Renal cortical epithelial cell (primary cell): ENCODE measurements at places on chromosomes 3 and 15. TPM values are rescaled to one million over a fixed set of nuclear protein-coding genes. Genes with fewer than 3 reads are reported as not detected.

The BNC1 gene
- total RNA-seq = 18.4 and 26.7 TPM in 2 replicates

- no peak for DNase-seq
Measured at GRCh38 chr3:17941766-17942165, 199.3 kb upstream of the TBC1D5 start.

DNA sequence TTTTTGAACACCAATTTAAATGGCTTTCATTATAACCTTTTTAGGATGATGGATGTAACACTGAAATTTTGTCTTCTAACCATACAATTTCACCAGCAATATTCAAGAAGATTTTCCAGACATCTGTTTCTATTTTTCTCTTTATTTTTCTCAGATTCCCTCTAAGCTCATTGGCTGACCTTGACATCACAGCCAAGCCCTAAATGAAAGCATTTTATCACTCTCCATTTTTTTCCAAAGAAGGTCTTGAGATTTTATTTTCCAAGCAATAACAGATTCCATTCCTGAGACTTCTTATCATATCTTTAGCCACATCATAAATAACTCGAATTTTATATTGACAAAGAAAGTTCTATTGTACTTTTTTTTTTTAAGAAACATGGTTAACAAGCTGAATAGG lies 392.6 kb upstream of the THBS1 start:
- no peak for DNase-seq

The GPR15 gene
- total RNA-seq = not detected in 2 replicates

DNA sequence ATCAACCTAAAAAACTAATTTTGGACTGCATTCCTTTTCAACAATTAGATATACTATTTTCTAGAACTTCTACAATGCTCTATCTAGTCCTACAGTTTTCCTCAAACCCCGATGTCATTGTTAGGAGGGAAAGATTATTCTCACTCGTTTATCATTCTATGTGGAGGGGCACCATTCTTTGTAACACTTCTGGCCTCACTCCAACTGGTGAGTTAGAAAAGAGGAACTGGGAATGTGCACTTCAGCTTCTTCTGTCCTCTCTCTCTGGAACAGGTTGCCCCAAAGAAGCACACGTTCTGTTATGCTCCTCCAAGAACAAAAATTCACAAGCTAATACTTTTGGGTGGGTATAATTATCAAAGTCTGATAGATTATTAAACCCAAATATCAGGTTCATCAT lies 137.9 kb downstream of the UACA start:
- DNase-seq = no peak

The GOLGA6L9 gene
- total RNA-seq = 0.69 and 4.6 TPM in 2 replicates

The CLDN16 gene
- 30.2 and 41.8 TPM in 2 replicates for total RNA-seq

DNA sequence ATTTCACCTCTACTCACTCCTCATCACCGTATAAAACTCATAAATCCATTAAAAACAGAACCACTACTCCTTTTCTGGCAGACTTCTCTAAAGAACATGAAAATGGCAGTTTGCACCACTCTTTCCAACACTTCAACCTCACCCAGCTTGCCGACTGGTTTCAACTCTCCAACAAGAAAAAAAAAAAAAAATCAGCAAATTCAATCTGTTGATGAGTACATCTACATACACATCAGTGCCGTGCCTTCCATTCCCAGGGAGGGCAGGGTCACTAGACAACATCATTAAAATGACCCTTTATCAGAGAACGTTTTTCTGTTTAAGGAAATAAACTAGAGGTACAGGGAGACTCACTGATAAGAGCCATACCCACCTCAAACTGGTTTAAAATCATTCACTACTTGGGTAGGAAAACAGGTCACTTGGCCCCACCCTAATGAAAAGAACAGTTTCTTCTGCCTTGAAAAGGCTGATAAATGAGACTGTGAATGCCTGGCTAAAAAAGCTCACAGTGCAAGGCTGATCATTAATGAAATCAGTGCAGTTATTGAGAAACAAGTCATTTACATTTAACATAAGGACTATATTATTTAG lies 6.0 kb downstream of the ANXA2 start:
- no peak for DNase-seq

DNA sequence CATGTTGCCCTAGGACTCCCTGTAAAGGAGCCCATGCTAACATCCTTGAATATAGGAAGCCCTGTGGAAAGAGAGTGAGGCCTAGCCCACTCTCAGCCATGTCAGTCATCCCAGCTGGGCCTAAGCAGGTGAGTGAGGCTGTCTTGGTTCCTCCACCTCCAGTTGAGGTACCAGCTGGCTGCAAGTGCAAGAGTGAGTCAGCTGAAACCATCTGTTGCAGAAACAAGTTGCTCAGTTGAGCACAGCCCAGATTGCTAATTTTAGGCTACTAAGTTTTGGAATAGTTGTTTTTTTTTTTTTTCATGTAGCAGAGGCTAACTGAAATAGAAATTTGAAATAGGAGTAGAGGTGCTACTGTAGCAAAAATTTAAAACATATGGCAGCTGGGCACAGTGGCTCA lies 43.7 kb upstream of the ADPGK start:
- no peak for DNase-seq

- peak; percentile 70 for DNase-seq
Measured at GRCh38 chr15:90075420-90076289, 26.6 kb downstream of the IDH2 start.

GRCh38 chr3:172904711-172905373 lies 154.3 kb downstream of the ECT2 start:
- no peak for DNase-seq

The RNF123 gene
- 11.8 and 36.9 TPM in 2 replicates for total RNA-seq

The IGDCC3 gene
- 0.05 TPM in 1 of 2 replicates, not detected in the other for total RNA-seq

The NOP10 gene
- total RNA-seq = 147 and 242 TPM in 2 replicates

DNA sequence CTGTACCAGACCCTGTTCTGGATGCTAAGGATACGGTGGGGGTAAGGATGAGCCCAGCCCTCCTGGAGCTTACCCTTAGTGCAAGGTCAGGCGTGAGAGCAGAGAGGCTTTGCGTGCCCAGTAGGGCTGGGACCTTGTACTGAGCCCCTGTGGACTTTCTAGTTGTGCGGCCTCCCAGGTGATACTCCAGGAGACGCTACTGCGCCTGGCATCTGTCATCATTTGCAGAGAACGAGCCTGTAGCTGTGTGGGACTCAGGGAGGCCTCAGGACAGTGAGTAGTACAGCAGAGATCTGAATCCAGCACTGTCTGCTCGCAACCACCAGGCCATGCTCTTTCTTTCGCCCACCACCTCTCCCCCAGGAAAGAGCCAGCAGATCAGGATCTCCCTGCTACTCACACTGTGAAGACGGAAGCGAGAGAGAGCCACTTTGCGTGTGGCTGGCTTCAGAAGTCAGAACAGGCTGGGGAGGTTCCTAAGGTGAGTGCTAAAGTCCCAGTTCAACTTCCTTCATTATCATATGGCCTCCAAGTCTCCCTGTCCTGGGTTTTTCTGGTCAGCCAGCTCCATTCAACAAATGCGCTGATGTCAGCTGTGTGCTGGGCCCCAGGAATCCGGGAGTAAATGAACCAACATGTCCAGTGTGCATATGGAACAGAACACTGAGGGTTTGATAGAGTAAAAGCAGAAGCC lies 38.2 kb upstream of the ITGA11 start:
- no peak for DNase-seq

DNA sequence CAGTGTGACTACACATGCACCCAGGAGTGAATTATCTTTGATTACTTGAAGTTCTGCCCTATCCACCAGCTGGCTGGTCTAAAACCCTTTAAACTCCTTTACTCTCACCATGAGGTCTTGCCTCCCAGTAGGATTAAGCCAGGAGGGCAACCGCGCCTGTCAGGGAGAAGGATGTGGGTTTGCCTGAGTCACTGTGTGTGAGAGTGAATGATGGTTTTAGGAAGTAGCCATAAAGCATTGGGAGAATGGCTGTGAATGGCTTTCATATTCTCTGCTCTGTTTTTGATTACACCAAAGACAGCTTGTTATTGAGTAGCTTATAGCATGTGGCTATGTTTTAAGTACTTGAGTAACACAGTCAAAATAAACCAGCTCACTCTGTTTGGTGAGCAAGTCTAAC lies 637.7 kb upstream of the TBL1XR1 start:
- DNase-seq = peak; percentile 96

GRCh38 chr3:86895202-86895601 lies 95.7 kb downstream of the VGLL3 start:
- no peak for DNase-seq

GRCh38 chr3:170523248-170523647 lies 62.6 kb downstream of the SLC7A14 start:
- DNase-seq = peak; percentile 46

DNA sequence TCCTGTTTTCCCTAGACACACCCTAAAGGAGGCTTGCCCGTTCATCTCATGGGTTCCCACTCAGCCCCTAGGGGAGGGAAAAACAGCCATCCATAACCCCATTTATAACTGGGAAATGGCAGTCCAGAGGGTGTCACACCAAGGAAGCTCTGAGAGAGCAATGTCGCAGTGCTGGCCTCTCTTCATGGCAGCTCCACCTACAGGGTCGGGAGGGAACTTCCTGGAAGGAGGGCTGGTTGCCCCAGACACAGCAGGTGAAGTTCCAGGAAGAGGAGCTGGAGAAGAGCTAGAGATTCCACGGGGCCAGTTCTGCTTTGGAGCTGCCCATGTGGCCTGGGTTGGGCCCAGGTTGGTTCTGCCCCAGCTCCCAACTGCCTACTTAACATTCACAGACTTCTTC lies 22.3 kb upstream of the LINGO1 start:
- no peak for DNase-seq

- DNase-seq = peak; percentile 69
Measured at GRCh38 chr3:156509189-156510174, 45.4 kb downstream of the SSR3 start.

The ADGRG7 gene
- total RNA-seq = 0.05 and 0.35 TPM in 2 replicates

The SPINT1 gene
- 144 and 235 TPM in 2 replicates for total RNA-seq

The C2CD4A gene
- total RNA-seq = under 0.01 and 11.7 TPM in 2 replicates

The B4GALT4 gene
- total RNA-seq = 25.9 and 35.9 TPM in 2 replicates

GRCh38 chr15:29435811-29436210 lies 166.2 kb upstream of the NSMCE3 start:
- peak; percentile 20 for DNase-seq

DNA sequence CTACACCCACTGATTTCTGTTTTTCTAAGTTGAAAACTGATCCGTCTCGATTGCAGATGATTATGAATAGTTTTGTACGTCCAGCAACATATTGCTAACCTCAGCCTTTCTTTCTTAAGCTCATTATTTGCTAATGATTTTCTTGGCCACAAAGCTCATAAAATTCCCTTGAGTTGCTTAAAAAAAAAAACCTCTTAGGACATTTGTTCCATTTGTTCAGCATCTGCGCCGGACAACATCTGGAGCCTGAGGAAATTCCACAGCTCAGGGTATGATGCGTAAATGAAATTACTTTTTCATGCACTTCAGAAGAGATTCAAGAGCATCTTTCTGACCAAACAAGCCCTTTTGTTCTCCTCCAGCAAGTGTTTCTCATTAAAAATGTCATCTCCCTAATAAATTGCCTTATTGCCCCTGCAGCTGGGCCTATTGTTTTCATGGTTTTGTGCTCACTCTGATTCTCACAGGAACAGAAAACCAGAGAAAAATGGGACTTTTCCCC lies 249.1 kb upstream of the MCTP2 start:
- DNase-seq = no peak

GRCh38 chr3:48446043-48446424 lies 503 bp upstream of the ATRIP start:
- no peak for DNase-seq

- no peak for DNase-seq
Measured at GRCh38 chr3:119316313-119316670, 22.1 kb downstream of the ARHGAP31 start.

- no peak for DNase-seq
Measured at GRCh38 chr3:51992017-51992682, 3.5 kb downstream of the RPL29 start.

The PEX11A gene
- total RNA-seq = 3.3 and 11.6 TPM in 2 replicates

- no peak for DNase-seq
Measured at GRCh38 chr15:26887926-26888666, 21.2 kb downstream of the GABRA5 start.

DNA sequence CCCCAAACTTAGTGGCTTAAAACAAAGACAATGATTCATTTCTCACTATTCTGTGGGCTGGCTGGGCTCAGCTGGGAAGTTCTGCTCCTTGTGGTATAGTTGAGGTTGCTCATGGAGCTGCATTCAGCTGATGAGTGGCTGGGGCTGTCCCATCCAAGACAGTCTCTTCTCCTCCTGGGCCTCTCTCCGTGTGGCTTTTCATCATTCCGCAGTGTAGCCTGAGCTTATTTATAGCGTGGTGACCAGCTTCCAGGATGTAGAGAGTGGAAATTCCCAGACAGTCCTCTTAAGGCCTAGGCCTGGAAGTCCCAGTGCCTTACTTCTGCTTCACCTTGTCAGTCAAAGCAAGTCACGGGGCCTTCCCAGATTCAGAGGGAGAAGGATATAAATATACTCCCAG lies 136.7 kb upstream of the DAZL start:
- DNase-seq = peak; percentile 76

DNA sequence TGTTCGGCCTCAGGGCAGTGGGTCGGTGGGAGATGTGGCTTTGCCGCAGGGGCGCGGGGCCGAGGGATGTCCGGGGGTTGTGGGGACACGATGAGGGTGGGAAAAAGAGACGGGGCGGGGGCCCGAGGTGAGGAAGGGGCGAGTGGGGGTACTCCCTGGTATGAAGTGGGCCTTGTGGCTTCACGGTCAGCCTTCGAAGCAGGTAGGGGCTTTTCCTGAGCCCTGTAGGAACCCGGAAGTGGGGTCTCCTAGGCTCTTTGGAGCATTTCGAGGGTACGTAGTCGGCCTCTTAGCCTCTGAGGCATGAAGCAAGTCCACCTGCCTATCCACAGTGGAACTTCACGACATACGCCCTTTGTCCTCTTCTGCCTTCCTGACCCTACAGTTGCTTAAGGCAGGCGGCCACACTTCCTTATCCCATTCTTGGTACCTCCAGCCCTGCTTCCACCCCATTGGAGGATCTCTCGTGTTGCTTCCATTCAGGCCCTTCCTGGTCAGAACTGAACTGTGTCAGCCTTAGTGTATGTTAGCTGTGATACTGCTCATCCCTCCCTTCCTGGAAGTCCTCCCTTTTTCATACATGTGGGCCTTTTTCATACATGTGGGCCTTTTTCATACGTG lies 389 bp downstream of the ARPC4 start:
- DNase-seq = peak; percentile 36

DNA sequence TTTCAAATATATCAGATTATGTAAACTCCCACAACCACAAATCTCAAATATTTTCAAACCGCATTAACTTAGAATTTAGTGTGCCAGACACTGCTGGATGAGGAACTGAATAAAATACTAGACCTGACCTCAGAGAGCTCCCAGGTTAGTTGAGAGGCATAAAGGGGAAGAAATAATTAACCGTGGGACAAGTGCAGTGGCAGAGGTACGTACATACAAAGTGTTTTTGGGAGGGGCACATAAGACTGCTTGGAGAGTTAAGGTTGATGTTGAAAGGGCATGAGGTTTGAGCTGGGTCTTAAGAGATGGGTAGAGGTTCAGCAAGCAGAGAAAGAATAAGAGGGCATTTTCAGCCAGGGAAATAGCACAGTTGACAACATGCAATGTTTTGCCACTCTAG lies 17.2 kb downstream of the THUMPD3 start:
- no peak for DNase-seq

GRCh38 chr15:28922707-28923012 lies 36.9 kb downstream of the APBA2 start:
- no peak for DNase-seq

- DNase-seq = no peak
Measured at GRCh38 chr3:137765310-137766033, 1.4 kb downstream of the SOX14 start.

The ACKR4 gene
- 0.85 and 0.87 TPM in 2 replicates for total RNA-seq

- DNase-seq = no peak
Measured at GRCh38 chr3:51974277-51974962, 444 bp upstream of the ABHD14A start.

- no peak for DNase-seq
Measured at GRCh38 chr15:40474581-40474980, 3.8 kb downstream of the CHST14 start.
